HepG2 (cell line): ENCODE measurements at places on chromosomes 5 and 9.
A peak's percentile ranks its signal among the peaks of the same experiment; 100 is the strongest.

- no peaks in the 10 kb centered on the region for H3K4me1 ChIP-seq
- no peak overlapping the region for H3K4me3 ChIP-seq
- no peaks in the 10 kb centered on the region for H3K27me3 ChIP-seq
- peaks cover 3% of the 10 kb centered on the region; the same call in 1 of the 2 replicates for H3K36me3 ChIP-seq
- H3K27ac ChIP-seq: no peak overlapping the region
- no peak for DNase-seq
Observed at GRCh38 chr9:129864991-129865647, 29.9 kb downstream of the USP20 start.

- no peaks in the 10 kb centered on the region for H3K36me3 ChIP-seq
- no peaks in the 10 kb centered on the region for H3K27me3 ChIP-seq
- H3K4me3 ChIP-seq: no peak overlapping the region
- no peaks in the 10 kb centered on the region for H3K4me1 ChIP-seq
Observed at GRCh38 chr5:107607196-107607595, 63.5 kb downstream of the EFNA5 start.

- no peak overlapping the region for H3K4me3 ChIP-seq
- no peak overlapping the region for H3K27ac ChIP-seq
- no peaks in the 10 kb centered on the region for H3K4me1 ChIP-seq
- no peak for DNase-seq
Observed at GRCh38 chr5:42483472-42484154, 60.4 kb downstream of the GHR start.

GRCh38 chr5:9624196-9624947, 5.8 kb downstream of the TAS2R1 start:
- no peak for DNase-seq
- H3K27me3 ChIP-seq: no peaks in the 10 kb centered on the region; the same call in 1 of the 2 replicates
- H3K4me3 ChIP-seq: no peak overlapping the region
- no peaks in the 10 kb centered on the region for H3K4me1 ChIP-seq
- no peak overlapping the region for H3K27ac ChIP-seq
- no peaks in the 10 kb centered on the region for H3K36me3 ChIP-seq

DNA sequence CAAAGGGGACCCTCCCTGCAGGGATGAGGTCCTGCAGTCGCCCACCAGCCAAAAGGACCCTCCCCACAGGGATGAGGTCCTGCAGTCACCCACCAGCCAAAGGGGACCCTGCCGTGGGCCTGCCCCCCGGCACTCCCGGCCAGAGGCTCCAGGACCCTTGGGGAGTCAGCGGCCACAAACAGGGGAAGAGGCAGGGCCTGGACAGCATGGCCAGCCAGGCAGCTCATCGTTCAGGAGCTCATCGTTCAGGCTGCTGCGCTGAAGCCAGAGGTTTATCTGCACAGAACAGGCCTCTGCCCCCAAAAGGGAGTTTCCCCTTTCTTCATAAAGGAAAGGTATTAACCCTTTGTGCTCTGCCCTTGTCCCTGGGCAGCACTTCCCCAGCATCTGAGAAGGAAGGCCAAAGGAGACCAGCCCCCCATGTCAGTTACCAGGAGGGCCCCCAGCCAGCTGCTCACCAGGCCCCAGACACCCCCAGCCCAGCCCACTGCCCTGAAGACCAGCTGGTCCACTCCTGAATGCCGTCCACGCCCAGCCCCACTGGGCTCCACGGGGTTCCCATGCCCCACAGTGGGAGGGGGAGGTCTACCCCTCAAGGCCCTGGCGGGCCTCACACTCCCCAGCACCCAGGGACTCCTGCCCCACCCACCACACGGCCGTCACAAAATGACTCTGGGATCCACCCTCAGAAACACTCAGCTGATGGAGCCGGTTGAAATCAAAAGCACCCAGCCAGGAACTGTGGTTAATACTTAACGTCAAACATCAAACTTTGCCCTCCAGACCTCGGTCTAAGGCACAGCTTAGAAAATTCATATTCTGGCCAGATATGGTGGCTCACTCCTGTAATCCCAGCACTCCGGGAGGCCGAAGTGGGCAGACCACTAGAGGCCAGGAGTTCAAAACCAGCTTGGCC, 6.3 kb downstream of the SLC12A7 start:
- H3K27me3 ChIP-seq: no peaks in the 10 kb centered on the region; the same call in 2 of the 3 replicates
- H3K4me3 ChIP-seq: peak overlapping the region; percentile 82
- peaks cover 90% of the 10 kb centered on the region for H3K4me1 ChIP-seq
- H3K36me3 ChIP-seq: 0 out of 3 replicates have a peak, but pooled peaks cover 2% of the 10 kb centered on the region
- peak overlapping the region; percentile 98 for H3K27ac ChIP-seq
- DNase-seq: peak; percentile 93

DNA sequence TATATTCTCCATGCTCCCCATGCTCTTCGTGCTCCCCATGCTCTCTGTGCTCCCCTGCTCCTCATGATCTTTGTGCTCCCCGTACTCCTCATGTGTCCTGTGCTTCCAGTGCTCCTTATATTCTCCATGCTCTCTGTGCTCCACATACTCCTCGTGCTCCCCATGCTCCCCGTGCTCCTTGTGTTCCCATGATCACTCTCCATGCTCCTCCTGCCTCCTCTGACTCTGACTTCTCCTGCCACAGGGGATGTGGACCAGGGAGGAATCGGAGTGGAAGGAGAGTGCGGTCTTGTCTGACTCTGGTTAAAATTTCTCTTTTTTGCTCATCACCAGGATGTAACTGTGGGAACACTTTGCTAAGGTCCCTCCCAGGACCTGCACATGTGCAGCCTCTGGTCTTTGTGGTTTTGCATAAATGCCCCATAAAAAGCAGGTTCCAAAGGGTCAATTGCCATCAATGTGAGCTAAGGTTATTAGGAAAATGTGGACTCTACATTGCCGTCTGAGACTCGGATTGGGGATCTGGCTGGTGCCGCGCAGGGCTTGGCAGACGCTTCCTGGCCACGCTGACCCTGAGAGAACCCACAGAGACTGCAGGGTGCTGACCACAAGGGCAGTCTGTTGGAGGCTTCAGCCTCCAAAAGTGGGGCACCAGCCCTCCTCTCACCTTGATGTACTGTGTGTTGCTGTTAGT, 52.5 kb downstream of the TRIP13 start:
- DNase-seq: no peak
- peaks cover 20% of the 10 kb centered on the region for H3K27me3 ChIP-seq
- no peaks in the 10 kb centered on the region for H3K36me3 ChIP-seq
- H3K4me1 ChIP-seq: no peaks in the 10 kb centered on the region
- no peak overlapping the region for H3K27ac ChIP-seq
